T-helper 1 cell (primary cell): ENCODE measurements at places on chromosomes 3 and 15.

GRCh38 chr3:129556890-129557547 is 14.0 kb downstream of the H1-8 start:
- no peak for DNase-seq

GRCh38 chr3:157087373-157087772 is 72.6 kb downstream of the CCNL1 start:
- DNase-seq, result no peak

DNA sequence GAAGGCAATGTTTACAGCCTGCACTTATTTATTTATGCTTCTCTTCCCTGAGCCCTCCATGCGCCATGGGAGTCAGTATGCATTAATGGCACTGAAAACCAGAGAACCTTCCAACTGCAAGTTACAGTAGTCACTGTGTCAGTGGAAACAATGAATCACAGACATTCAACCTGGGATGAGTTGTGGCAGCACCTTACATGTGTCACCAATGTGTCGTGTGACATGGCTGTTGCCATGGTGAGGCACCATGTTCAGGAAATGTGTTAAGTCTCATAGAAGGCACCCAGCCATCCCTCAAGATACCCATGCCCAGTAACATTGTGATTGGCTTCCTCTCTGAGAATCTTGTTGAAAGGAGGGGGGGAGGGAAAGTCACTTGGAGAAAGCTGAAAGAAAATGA is 105.0 kb downstream of the FOXP1 start:
- no peak for DNase-seq

DNA sequence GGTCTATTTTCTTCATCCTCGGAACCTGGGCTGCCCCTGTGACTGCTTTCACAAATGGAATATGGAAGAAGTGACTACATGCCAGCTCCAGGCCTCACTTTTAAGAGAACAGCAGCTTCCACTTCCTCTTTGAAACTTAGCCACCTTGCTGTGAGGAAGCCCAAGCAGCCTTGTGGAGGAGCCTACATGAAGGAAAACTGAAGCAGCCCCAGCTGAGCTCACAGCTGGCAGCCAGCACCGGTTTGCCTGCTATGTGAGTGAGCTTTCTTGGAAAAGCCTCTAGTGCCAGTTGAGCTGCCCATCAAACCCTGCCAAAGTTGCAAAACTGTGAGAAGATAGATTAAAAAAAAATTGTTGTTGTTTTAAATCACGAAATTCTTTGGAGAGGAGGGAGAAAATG is 498.0 kb upstream of the PROK2 start:
- DNase-seq, result no peak

DNA sequence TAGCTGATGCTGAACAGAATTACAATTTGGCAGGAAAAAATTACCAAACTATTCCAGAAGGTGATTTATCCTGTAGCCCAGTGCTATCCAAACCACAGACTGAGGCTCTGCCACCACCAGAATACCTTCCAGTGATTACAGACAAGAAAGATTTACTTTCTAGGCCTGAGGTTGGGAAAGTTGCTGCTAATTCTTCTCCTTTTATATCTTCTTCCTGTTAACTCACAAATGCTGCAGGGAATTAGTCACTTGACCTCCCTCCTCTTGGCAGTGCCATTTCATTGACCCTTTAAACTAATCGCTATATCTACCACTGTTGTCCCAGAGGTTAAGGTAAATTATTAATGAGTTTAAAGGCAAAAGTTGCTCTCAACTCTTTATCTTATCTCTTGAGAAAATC is 118.4 kb downstream of the CTNNB1 start:
- no peak for DNase-seq

- no peak for DNase-seq
Observed at GRCh38 chr3:67531181-67532101, 123.0 kb downstream of the SUCLG2 start.

GRCh38 chr3:57637391-57637790 is 40.2 kb upstream of the ARF4 start:
- DNase-seq, result no peak

- no peak for DNase-seq
Observed at GRCh38 chr3:187049462-187050101, 89.7 kb downstream of the RPL39L start.

- peak; percentile 4 for DNase-seq
Observed at GRCh38 chr15:49286649-49287404, 116.8 kb downstream of the GALK2 start.

DNA sequence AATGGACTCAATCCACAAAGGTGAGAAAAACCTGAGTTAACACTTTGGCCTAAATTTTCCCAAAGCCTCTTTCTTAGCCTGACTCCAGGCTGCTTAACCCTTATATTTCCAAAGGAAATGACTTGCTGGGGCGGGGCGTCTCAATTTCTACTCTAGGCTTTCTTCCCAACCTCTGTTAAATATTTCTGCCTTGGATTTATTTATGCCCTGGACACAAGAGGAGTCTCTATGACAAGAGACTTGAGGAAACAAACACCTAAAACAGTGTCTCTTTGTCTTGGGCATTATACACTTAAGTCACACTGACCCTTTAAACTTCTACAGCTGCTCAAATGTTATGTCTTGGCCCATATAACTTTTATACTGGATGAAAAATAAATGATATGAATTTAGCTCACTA is 28.3 kb upstream of the AP4E1 start:
- DNase-seq, result no peak

DNA sequence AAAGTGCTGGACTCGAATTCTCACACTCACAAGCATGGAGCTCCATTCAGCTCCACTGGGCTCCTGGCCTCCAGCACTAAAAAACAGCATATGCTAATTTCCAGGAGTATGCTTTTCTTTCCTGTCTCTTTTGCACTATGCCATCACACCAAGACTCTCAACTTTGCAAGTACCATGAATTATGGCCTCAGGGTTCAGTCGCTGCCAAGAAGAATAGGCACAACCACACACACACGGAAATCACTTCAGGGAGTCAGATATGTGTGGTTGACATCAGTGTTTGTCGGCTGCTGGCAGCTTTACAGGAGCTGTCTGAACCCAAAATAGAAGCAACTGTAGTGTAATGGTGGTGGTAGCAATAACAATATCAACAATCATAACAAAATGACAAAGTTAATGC is 305.0 kb upstream of the SLCO3A1 start:
- no peak for DNase-seq

DNA sequence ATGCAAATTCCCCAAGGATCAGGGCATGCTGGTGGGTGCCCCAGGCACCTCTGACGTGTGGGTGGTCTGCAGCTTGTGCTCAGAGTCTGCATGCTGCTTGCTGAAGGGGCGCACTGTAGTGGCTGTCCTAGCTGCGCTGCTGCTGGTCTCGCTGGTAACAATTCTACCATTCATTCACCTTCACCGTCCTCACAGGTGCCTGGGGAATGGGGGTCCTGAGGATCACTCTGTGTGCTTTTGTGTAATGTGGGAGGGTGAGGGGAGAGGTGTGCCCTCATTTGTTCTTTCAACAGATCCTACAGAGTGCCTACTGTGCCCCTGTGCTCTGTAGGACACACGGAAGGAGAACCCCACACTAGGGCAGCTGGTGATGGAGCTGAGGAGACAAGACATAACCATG is 2.1 kb upstream of the ITGA11 start:
- no peak for DNase-seq
